ENCODE measurements at places on chromosomes 7 and 10. TPM values are rescaled to one million over a fixed set of nuclear protein-coding genes. Genes with fewer than 3 reads are reported as not detected.

GRCh38 chr7:69939317-69939716, 341.0 kb downstream of the AUTS2 start:
- DNase-seq = no peak
- H3K36me3 ChIP-seq = no peaks in the 10 kb centered on the region
- no peaks in the 10 kb centered on the region for H3K27me3 ChIP-seq

DNA sequence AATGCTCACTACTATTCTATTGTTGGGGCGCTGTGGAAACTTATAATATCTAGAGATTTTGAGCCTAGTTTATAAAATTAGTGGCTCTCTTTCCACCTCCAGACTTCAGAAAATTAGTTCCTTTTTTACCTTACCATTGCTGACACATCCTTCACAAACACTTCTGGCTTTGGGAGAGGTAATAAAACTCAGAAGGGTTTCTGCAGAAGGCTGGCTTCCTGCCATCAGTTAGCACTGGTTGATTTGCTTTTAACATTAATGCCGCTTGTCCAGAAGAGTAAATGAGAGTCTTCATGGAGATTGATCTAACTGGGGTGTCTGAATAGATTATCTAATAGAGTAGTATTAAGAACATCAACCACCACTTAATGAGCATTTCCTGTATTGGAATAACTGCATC, 20.3 kb downstream of the ACSM6 start:
- H3K27ac ChIP-seq = no peak overlapping the region
- no peaks in the 10 kb centered on the region for H3K27me3 ChIP-seq
- H3K36me3 ChIP-seq = no peaks in the 10 kb centered on the region
- DNase-seq = no peak

DNA sequence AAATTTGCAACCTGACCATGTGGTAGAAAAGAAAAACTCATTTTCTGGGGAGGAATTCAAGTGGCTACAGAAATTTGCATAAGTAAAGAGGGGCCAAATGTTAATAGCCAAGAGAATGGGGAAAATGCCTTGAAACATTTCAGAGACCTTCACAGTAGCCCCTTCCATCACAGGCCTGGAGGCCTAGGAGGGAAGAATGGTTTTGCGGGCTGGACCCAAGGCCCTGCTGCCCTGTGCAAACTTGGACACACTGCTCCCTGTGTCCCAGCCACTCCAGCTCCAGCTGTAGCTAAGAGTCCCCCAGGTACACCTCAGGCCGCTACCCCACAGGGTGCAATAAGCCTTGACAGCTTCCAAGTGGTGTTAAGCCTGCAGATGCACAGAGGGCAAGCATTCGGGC, 16.4 kb upstream of the DNAH11 start:
- no peaks in the 10 kb centered on the region for H3K27me3 ChIP-seq
- no peak overlapping the region for H3K27ac ChIP-seq

- peak overlapping the region; percentile 62 for H3K27ac ChIP-seq
- no peaks in the 10 kb centered on the region for H3K27me3 ChIP-seq
- no peaks in the 10 kb centered on the region for H3K4me1 ChIP-seq
- DNase-seq = no peak
- H3K36me3 ChIP-seq = no peaks in the 10 kb centered on the region
- H3K4me3 ChIP-seq = no peak overlapping the region
These were observed 302.2 kb downstream of the CSTF2T start for GRCh38 chr10:51397244-51397643.

- no peak overlapping the region for H3K27ac ChIP-seq
- DNase-seq = no peak
- no peaks in the 10 kb centered on the region for H3K27me3 ChIP-seq
- H3K4me1 ChIP-seq = peaks cover 18% of the 10 kb centered on the region
- H3K36me3 ChIP-seq = no peaks in the 10 kb centered on the region
- H3K4me3 ChIP-seq = no peak overlapping the region
These were observed 108.6 kb upstream of the ARID5B start for GRCh38 chr10:61792921-61793320.

Gene GLI3
- 2.2 TPM for total RNA-seq

Gene GBX1
- not detected for total RNA-seq

Gene LRRD1
- total RNA-seq = not detected

GRCh38 chr10:77187376-77187999, 450.1 kb downstream of the KCNMA1 start:
- H3K4me3 ChIP-seq = no peak overlapping the region
- no peak overlapping the region for H3K27ac ChIP-seq
- peaks cover 4% of the 10 kb centered on the region for H3K4me1 ChIP-seq
- H3K36me3 ChIP-seq = no peaks in the 10 kb centered on the region
- H3K27me3 ChIP-seq = no peaks in the 10 kb centered on the region

Gene ARMC3
- not detected for total RNA-seq

DNA sequence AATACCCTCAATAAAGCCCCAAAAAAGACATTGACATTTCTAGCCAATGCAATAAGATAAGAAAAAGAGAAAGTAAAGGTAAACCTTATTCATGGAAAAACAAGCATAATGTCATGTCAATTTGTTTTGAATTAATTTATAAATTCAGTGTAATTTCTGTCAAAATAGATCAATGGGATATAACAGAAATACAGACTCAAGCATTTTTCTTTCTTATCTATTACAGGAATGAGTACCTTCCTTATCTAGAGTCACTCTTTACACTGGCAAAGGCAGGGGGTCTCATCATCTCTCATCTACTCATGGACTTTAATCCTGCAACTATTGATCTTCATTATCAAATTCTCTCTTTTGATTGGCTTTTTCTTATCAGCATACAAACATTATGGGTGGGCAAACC, 127.1 kb upstream of the SHH start:
- no peak for DNase-seq
- no peaks in the 10 kb centered on the region for H3K36me3 ChIP-seq
- H3K27me3 ChIP-seq = no peaks in the 10 kb centered on the region
- H3K4me3 ChIP-seq = no peak overlapping the region

DNA sequence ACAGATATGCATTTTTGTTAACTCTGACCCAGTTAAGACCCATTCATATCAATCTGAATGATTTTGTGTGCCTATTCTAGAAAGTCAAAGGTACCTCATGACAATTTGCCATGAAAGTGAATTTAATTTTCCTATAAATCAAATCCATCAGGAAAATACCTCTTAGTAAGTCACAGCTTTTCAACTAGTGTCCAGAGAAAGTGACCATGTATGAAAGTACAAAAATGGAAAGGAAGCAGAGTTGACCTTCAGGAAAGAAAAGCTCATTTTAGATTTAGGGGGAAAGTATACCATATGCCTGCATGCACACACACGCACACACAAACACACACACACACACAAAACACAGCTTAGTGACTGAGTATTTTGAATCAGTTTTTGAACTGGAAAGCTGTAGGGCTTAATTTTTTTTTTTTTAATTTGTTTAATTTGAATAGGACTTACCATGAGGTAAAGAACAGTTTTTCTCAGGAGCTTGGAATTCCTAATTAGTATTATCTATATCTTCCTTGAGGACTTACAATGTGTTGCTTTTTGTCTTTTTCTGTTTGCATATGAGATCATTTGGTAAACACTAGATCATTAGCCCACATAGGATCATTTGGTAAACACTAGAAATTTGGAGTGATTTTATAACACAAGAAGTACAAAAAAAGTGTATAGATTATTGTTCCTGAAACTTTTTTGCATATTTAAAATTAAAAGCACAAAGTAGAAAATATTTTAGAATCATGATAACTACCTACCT, 61.6 kb downstream of the ZNF277 start:
- DNase-seq = no peak
- H3K27me3 ChIP-seq = no peaks in the 10 kb centered on the region
- no peak overlapping the region for H3K27ac ChIP-seq
- H3K4me3 ChIP-seq = no peak overlapping the region
- no peaks in the 10 kb centered on the region for H3K4me1 ChIP-seq
- H3K36me3 ChIP-seq = no peaks in the 10 kb centered on the region

Gene FAM13C
- total RNA-seq = 10.7 TPM

DNA sequence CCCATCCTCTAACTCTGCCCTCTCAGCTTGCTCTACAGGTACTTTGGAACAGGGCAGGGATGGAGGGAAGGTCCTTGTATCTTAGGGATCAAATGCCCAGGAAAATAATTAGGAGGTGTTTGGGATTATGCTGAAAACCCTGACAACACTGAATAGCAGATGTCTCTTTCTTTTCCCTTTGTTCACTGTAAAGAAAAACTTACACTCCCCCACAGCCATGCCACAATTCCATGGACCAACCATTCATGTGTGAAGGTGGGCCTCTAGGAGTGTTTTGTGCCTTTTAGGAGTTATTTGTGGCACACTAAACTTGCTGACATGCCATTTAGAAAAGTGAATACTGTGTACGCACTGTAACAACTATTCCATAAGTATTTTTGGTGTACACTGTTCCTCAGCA, 108.1 kb downstream of the SNX10 start:
- H3K36me3 ChIP-seq = no peaks in the 10 kb centered on the region
- DNase-seq = no peak
- no peak overlapping the region for H3K4me3 ChIP-seq
- no peaks in the 10 kb centered on the region for H3K4me1 ChIP-seq
- no peak overlapping the region for H3K27ac ChIP-seq

DNA sequence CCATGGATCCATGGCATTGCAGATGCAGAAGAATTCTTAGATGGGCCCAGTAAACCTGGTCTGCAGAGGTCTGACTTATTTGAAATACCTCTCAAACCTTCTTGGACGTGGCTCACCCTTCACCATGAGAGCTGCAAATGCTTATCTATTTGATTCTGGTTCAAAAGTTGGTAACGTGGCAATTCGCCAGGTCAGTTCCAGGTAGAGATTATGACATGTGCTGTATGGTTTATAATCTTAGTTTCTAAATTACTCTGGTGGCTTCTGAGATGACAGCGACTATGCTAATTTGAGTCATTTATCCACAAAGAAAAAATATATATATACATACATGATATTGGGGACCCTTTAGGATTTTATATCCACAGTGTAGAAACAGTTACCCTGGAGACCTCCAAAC, 68.8 kb downstream of the NRP1 start:
- no peak overlapping the region for H3K27ac ChIP-seq
- no peak for DNase-seq
- no peaks in the 10 kb centered on the region for H3K27me3 ChIP-seq
- no peaks in the 10 kb centered on the region for H3K4me1 ChIP-seq
- peaks cover 18% of the 10 kb centered on the region for H3K36me3 ChIP-seq

DNA sequence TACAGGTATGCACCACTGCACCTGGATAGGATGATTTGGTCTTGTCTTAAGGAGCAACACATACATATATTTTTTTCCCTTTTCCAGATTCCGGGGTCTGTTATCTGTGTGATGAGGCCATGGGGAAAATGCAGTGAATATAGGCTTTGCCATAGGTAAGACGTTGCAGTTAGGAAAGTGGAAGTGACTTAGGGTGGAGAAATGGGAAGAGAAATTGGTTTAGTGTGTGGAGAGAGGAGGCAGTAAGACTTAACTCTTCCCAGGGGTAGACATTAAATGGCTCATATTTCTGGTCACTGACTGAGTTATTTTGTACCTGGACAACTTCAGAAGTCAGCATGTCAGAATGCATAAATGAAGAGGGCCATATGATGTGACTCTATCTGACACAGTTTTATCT, 66.7 kb downstream of the PFKFB3 start:
- no peaks in the 10 kb centered on the region for H3K27me3 ChIP-seq
- H3K27ac ChIP-seq = peak overlapping the region; percentile 24
- no peak overlapping the region for H3K4me3 ChIP-seq
- H3K36me3 ChIP-seq = no peaks in the 10 kb centered on the region
- DNase-seq = no peak

Gene ABCB1
- total RNA-seq = 5.5 TPM

Gene ZNF33A
- total RNA-seq = 8.0 TPM

Gene CALN1
- 1.2 TPM for total RNA-seq

GRCh38 chr7:107180378-107180777, 11.6 kb downstream of the HBP1 start:
- peaks cover 49% of the 10 kb centered on the region for H3K36me3 ChIP-seq
- DNase-seq = no peak
- H3K4me3 ChIP-seq = no peak overlapping the region
- H3K4me1 ChIP-seq = peaks cover 18% of the 10 kb centered on the region

- no peak for DNase-seq
- H3K4me3 ChIP-seq = no peak overlapping the region
- no peak overlapping the region for H3K27ac ChIP-seq
- H3K4me1 ChIP-seq = peaks cover 3% of the 10 kb centered on the region
- no peaks in the 10 kb centered on the region for H3K27me3 ChIP-seq
- no peaks in the 10 kb centered on the region for H3K36me3 ChIP-seq
These were observed 254.5 kb downstream of the AHR start for GRCh38 chr7:17552952-17553351.

GRCh38 chr10:91017198-91017597, 96.3 kb upstream of the ANKRD1 start:
- no peak overlapping the region for H3K27ac ChIP-seq
- peaks cover 2% of the 10 kb centered on the region for H3K4me1 ChIP-seq
- DNase-seq = no peak
- H3K4me3 ChIP-seq = no peak overlapping the region

GRCh38 chr7:106485031-106485551, 175.9 kb downstream of the CCDC71L start:
- DNase-seq = no peak
- no peak overlapping the region for H3K4me3 ChIP-seq
- no peaks in the 10 kb centered on the region for H3K27me3 ChIP-seq
- no peak overlapping the region for H3K27ac ChIP-seq

DNA sequence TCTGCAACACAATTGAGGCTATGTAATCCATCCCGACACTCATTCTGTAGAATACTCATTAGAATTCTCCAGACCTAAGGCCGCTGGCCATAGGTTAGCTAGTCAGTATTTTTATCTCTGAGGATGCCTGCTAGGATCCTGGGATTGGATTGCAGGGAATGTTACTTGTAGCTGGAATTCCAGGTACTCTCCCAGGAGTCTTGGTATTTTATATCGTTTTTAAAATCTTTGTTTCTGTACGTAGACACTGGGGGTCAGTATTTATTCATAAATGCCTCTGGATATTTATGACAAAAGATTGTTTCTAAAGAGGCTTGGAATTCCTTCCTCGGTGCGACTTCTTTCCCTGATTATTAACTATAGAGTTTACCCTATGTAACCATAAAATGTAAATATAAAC, 40.1 kb downstream of the BPGM start:
- H3K36me3 ChIP-seq = no peaks in the 10 kb centered on the region
- no peak overlapping the region for H3K27ac ChIP-seq
- peaks cover 18% of the 10 kb centered on the region for H3K4me1 ChIP-seq
- H3K4me3 ChIP-seq = peak overlapping the region; percentile 46
- no peaks in the 10 kb centered on the region for H3K27me3 ChIP-seq

- no peaks in the 10 kb centered on the region for H3K36me3 ChIP-seq
- peaks cover 19% of the 10 kb centered on the region for H3K27me3 ChIP-seq
- no peak for DNase-seq
These were observed 2.4 kb downstream of the GPR158 start for GRCh38 chr10:25177093-25177753.

- H3K27me3 ChIP-seq = no peaks in the 10 kb centered on the region
- H3K27ac ChIP-seq = no peak overlapping the region
- no peaks in the 10 kb centered on the region for H3K36me3 ChIP-seq
- DNase-seq = no peak
- H3K4me1 ChIP-seq = no peaks in the 10 kb centered on the region
These were observed 663.1 kb upstream of the GHITM start for GRCh38 chr10:83476211-83476610.

Gene MBL2
- total RNA-seq = not detected

Gene ZNF92
- total RNA-seq = 4.0 TPM

All from ascending aorta (tissue), 2 donors.